ENCODE measurements at places on chromosomes 12 and 14. TPM values are rescaled to one million over a fixed set of nuclear protein-coding genes. Genes with fewer than 3 reads are reported as not detected.

- DNase-seq = no peak
These were observed 24.4 kb downstream of the PIGH start for GRCh38 chr14:67575684-67576083.

DNA sequence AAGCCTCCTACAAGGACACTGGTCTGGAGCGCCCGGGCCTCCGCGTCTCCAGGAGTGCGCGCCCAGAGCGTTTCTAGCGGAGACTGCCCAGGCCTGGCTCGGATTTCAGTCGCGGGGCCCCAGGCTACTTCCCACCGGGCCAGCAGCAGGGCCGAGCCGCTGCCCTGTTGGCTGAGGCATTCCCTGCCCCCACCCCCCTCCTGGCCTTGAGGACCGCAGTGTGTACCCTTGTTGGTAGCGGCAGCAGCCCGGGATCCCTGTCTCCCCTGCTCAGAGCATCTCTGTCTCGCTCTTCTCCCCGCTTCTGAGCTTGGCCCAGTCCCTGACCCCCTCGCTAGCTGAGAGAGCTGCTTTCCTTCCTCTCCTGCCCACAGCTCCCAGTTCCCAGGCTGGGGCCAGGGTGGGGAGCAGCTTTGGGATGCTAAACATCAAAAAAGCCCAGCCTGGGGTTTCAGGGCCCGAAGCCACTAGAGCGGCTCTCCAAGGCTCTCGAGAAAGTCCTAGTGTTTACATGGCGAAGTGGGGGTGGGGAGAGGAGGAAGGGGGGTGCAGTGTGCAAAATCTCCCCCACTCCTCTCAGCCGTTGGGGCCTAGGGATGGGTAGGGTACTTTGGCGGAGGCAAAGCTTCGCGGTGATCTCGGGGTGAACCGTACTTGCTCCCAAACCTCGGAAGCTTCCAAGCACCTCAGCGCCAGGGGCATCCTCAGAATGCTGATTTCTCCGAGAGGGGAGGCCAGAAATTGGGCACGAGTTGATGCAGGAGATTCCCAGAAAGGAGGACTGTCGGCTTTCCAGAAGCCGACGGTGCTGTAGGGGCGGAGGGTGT lies 6.4 kb downstream of the NKX2-1 start:
- peak; percentile 87 for DNase-seq

The FMNL3 gene
- 31.8 TPM for total RNA-seq

The GYS2 gene
- total RNA-seq = not detected
